ENCODE measurements at places on chromosomes 5 and 9. TPM values are rescaled to one million over a fixed set of nuclear protein-coding genes. Genes with fewer than 3 reads are reported as not detected.

The PTGR1 gene
- total RNA-seq = not detected

The NEUROG1 gene
- not detected for total RNA-seq

The MSX2 gene
- 0.30 TPM for total RNA-seq

The GPR150 gene
- total RNA-seq = 0.75 TPM

The STC2 gene
- not detected for total RNA-seq

The CDC25C gene
- total RNA-seq = not detected

The MEIKIN gene
- total RNA-seq = not detected

- no peak overlapping the region for H3K27ac ChIP-seq
- H3K4me1 ChIP-seq = no peaks in the 10 kb centered on the region
- H3K4me3 ChIP-seq = no peak overlapping the region
- peaks cover 3% of the 10 kb centered on the region for H3K36me3 ChIP-seq
- H3K27me3 ChIP-seq = no peaks in the 10 kb centered on the region
Measured at GRCh38 chr9:123614306-123615263, 258.6 kb downstream of the CRB2 start.

- peaks cover 12% of the 10 kb centered on the region for H3K4me1 ChIP-seq
- no peak overlapping the region for H3K4me3 ChIP-seq
- peak overlapping the region; percentile 78 for H3K27ac ChIP-seq
Measured at GRCh38 chr5:123549256-123549904, 37.4 kb downstream of the CSNK1G3 start.

GRCh38 chr5:178231539-178232123 lies 971 bp downstream of the PHYKPL start:
- H3K36me3 ChIP-seq = peaks cover 45% of the 10 kb centered on the region
- no peaks in the 10 kb centered on the region for H3K27me3 ChIP-seq
- no peak for DNase-seq
- peak overlapping the region; percentile 85 for H3K27ac ChIP-seq
- peaks cover 80% of the 10 kb centered on the region for H3K4me1 ChIP-seq

- H3K36me3 ChIP-seq = no peaks in the 10 kb centered on the region
- DNase-seq = no peak
Measured at GRCh38 chr5:33832404-33833236, 59.2 kb downstream of the ADAMTS12 start.

DNA sequence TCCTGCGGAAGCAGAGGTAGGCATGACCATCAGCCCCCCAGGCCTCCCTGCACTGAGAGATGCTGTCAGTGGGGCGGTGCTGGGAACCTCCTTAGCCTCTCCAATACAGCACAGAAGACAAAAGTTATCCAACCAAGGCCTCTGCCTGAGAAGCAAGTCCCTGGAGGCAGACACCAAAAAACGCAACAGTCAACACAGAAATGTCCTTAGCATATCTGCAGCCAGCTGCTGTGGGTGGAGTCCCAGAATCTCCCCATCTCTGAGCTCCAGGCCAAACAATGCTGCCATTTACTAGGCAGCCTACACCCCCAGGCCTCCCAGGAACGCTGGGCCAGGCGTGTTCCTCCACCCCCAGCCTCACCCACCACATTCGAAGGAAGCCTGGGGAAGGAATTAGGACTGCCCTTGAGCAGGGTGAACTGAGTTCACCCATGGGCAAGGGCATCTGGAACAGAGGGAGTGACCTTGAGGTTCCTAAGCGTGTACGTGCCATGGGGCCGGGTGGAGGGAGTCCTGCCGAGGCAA lies 43.7 kb downstream of the STK10 start:
- no peak overlapping the region for H3K4me3 ChIP-seq
- H3K36me3 ChIP-seq = peaks cover 74% of the 10 kb centered on the region
- H3K4me1 ChIP-seq = peaks cover 86% of the 10 kb centered on the region
- no peaks in the 10 kb centered on the region for H3K27me3 ChIP-seq
- no peak for DNase-seq

GRCh38 chr9:135296735-135297455 lies 182.7 kb upstream of the PPP1R26 start:
- H3K4me3 ChIP-seq = no peak overlapping the region
- H3K27ac ChIP-seq = no peak overlapping the region
- H3K36me3 ChIP-seq = no peaks in the 10 kb centered on the region

DNA sequence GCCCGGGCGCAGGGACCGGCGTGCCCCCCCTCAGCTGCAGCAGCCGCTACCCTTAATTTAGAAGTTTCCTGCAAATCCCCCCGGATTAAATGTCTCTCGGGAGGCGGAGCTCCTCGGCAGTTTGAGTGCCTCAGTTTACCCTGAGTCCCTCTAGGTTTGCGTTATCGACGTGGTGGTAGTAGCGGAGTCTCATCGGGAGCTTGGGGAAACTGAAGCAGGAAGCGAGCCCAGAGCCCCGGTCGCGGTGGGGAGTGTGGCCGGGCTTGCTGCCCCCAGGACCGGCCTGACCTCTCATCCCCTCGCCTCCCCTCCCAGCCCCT lies 529 bp upstream of the TPM2 start:
- H3K36me3 ChIP-seq = no peaks in the 10 kb centered on the region
- peaks cover 26% of the 10 kb centered on the region for H3K4me1 ChIP-seq
- no peak overlapping the region for H3K27ac ChIP-seq
- no peaks in the 10 kb centered on the region for H3K27me3 ChIP-seq

- H3K27me3 ChIP-seq = no peaks in the 10 kb centered on the region
- no peak overlapping the region for H3K27ac ChIP-seq
- no peaks in the 10 kb centered on the region for H3K36me3 ChIP-seq
- H3K4me3 ChIP-seq = no peak overlapping the region
Measured at GRCh38 chr5:42390115-42390514, 33.1 kb upstream of the GHR start.

- no peak for DNase-seq
- H3K36me3 ChIP-seq = no peaks in the 10 kb centered on the region
- peaks cover 7% of the 10 kb centered on the region for H3K4me1 ChIP-seq
- no peak overlapping the region for H3K27ac ChIP-seq
Measured at GRCh38 chr9:91680106-91680505, 256.5 kb upstream of the NFIL3 start.

DNA sequence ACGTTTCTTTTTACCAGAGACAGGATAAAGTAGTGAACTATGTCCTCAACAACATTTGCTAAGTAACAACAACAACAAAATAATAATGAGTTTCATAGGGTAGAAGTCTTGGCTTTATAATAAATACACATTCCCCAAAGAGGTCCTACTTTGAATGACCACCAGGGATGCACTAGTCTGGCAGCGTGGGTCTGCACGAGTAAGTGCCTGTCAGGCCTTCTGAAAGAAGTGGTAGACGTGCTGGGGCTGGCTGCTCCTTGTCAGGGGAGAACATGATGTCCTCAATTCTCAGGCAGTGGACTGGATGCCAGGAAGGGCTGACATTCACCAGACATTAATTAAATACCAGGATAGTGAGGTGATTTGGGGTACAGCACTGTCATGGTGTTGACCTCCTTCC lies 331.1 kb downstream of the TMEM38B start:
- H3K36me3 ChIP-seq = no peaks in the 10 kb centered on the region
- DNase-seq = no peak
- no peaks in the 10 kb centered on the region for H3K27me3 ChIP-seq
- H3K4me3 ChIP-seq = no peak overlapping the region
- no peaks in the 10 kb centered on the region for H3K4me1 ChIP-seq

DNA sequence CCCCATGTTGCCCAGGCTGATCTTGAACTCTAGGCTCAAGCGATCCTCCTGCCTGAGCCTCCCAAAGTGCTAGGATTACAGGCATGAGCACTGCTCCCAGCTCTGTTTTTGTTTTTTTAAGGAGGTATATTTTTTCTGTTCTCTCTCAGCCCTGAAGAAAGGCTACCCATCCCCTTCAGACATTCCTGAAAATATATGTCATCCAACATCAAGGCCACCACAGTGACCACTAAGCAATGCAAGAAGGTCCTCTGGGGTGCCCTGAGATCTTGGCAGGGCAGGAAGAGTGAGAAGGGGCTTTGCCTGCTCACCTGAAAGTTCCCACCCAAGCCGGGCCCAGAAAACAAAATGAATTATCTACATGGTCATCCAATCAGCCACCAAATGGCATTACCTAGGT lies 47.8 kb upstream of the IL17B start:
- no peak for DNase-seq
- no peaks in the 10 kb centered on the region for H3K27me3 ChIP-seq
- H3K4me3 ChIP-seq = no peak overlapping the region
- no peak overlapping the region for H3K27ac ChIP-seq

DNA sequence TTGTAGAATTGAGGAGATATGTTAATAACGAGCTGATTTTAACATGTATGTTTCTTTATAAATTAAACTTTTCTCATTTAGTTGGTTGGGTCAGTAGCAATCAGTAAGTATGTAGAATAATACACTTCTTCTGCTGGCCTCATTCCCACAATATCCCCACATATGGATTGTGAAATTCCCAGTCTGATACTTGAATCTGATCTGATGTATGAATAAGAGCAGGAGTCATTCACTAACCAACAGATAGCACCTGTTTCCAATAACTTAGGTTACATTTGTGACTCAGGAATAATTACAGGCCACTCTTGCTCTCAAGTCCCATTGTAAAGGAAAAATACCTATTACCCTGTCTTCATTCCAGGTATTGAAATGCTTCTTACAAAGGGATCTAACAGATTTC lies 23.9 kb downstream of the SLC36A1 start:
- peaks cover 19% of the 10 kb centered on the region for H3K36me3 ChIP-seq
- H3K4me1 ChIP-seq = no peaks in the 10 kb centered on the region

GRCh38 chr9:27310582-27310981 lies 13.6 kb upstream of the EQTN start:
- no peaks in the 10 kb centered on the region for H3K36me3 ChIP-seq
- no peak for DNase-seq
- no peaks in the 10 kb centered on the region for H3K27me3 ChIP-seq
- no peaks in the 10 kb centered on the region for H3K4me1 ChIP-seq

GRCh38 chr5:83204651-83205050 lies 127.3 kb downstream of the XRCC4 start:
- no peaks in the 10 kb centered on the region for H3K27me3 ChIP-seq
- no peaks in the 10 kb centered on the region for H3K4me1 ChIP-seq
- H3K27ac ChIP-seq = no peak overlapping the region
- DNase-seq = no peak
- H3K4me3 ChIP-seq = no peak overlapping the region
- peaks cover 3% of the 10 kb centered on the region for H3K36me3 ChIP-seq

- no peaks in the 10 kb centered on the region for H3K36me3 ChIP-seq
- peaks cover 4% of the 10 kb centered on the region for H3K27me3 ChIP-seq
- H3K4me3 ChIP-seq = no peak overlapping the region
- no peak for DNase-seq
Measured at GRCh38 chr9:126938327-126938726, 23.7 kb downstream of the RALGPS1 start.

DNA sequence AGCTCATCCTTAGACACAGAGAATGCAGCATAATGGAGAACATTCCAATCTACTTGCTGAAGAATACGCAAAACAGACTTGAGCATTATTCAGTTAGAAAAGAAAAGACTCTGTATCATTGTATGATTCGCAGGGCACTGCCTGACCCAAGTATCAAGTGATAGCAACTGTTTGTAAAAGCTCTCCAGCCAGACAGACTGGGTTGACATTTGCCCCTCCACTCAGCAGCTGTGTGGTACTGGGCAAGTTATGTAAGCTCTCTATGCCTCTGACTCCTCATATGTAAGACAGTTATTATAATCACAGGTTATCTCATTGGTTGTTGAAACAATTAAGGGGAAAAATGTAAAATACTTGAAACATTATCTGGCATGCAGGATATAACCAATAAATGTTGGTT lies 505.0 kb downstream of the ELAVL2 start:
- H3K4me3 ChIP-seq = no peak overlapping the region
- no peak for DNase-seq
- H3K27ac ChIP-seq = no peak overlapping the region
- H3K36me3 ChIP-seq = no peaks in the 10 kb centered on the region
- H3K27me3 ChIP-seq = no peaks in the 10 kb centered on the region

DNA sequence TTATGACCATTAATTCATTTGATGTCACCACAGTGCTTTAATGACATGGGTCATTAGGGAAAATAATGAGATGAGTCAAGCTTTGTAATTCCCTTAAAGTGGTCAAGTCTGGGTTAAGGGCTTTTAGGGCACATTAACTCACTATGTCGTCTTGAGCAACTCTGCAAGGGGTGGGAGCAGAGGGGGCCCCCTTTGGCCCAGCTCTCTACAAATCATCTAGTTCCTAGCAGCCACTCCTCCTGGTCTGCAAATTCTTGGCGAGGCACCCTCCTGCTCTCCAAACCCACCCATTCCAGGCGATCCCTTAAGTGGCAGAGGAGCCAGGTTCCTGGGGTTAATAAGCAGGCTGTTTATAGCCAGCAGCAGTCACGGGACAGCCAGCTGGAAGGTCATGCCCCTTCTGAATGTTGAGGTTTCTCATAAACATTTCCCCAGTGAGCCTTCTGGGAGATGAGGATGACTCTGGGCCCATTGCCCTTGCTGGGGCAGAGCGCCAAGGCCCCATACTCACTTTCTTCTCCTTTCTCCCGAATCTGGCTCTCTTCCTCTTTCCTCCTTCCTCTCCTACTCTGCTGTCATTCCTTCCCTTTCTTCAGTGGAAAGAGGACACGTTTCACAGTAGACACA lies 14.3 kb upstream of the GPX3 start:
- DNase-seq = no peak
- H3K27ac ChIP-seq = no peak overlapping the region
- H3K4me1 ChIP-seq = no peaks in the 10 kb centered on the region
- H3K4me3 ChIP-seq = no peak overlapping the region

- no peak overlapping the region for H3K4me3 ChIP-seq
- H3K27ac ChIP-seq = no peak overlapping the region
- no peaks in the 10 kb centered on the region for H3K27me3 ChIP-seq
- H3K4me1 ChIP-seq = no peaks in the 10 kb centered on the region
Measured at GRCh38 chr5:52339285-52339684, 448.4 kb upstream of the ITGA1 start.

- no peaks in the 10 kb centered on the region for H3K36me3 ChIP-seq
- H3K4me1 ChIP-seq = peaks cover 12% of the 10 kb centered on the region
- no peak overlapping the region for H3K27ac ChIP-seq
- no peaks in the 10 kb centered on the region for H3K27me3 ChIP-seq
Measured at GRCh38 chr5:32505756-32506155, 61.2 kb upstream of the ZFR start.

DNA sequence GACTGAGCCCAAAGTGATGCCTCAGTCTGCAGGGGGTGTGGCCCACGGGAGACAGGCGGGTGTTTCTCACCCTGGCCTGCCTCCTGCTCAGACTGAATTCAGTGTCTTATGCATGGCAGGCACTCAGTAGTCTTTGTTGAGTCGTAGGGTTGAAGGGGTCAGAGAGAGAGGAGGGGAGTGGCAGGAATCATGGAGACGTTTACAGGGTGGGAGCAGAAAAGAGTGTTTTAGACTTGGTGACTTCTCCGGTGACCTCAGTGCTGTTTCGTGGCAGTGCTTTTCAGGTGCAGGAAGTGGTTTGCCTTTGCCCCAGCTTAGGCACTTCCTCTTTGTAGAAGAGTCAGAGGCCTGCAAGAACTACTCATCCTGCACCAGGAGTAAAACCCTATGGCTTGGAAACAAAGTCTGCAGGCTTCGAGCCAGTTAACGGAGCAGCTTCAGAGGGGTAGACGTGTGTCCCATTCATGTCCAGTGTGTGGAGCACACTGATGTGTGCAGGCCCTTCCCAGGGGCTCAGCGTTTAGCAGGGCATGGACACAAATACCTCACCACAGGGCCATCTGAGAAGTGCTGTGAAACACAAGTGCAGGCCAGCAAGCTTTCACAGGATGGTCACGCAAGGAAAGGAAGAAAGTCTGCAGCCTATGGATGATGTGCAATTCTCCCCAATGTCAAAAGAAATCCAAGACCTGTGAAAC lies 24.5 kb upstream of the SEMA4D start:
- DNase-seq = peak; percentile 94
- H3K27me3 ChIP-seq = no peaks in the 10 kb centered on the region
- H3K4me3 ChIP-seq = peak overlapping the region; percentile 29
- H3K36me3 ChIP-seq = no peaks in the 10 kb centered on the region
- H3K4me1 ChIP-seq = peaks cover 96% of the 10 kb centered on the region
- peak overlapping the region; percentile 94 for H3K27ac ChIP-seq

GRCh38 chr5:86626149-86626548 lies 8.4 kb downstream of the COX7C start:
- H3K4me3 ChIP-seq = no peak overlapping the region
- H3K27ac ChIP-seq = no peak overlapping the region
- DNase-seq = no peak
- H3K27me3 ChIP-seq = no peaks in the 10 kb centered on the region
- no peaks in the 10 kb centered on the region for H3K4me1 ChIP-seq
- peaks cover 11% of the 10 kb centered on the region for H3K36me3 ChIP-seq

Measured in CD4-positive, alpha-beta T cell (primary cell).